Neural crest cell (in vitro differentiated cells): ENCODE measurements at places on chromosomes 13 and 19. TPM values are rescaled to one million over a fixed set of nuclear protein-coding genes. Genes with fewer than 3 reads are reported as not detected.

- H3K4me1 ChIP-seq: no peaks in the 10 kb centered on the region
- H3K4me3 ChIP-seq: no peak overlapping the region
- peaks cover 5% of the 10 kb centered on the region for H3K27me3 ChIP-seq
- DNase-seq: no peak
- no peaks in the 10 kb centered on the region for H3K36me3 ChIP-seq
These were observed 334.0 kb downstream of the LIG4 start for GRCh38 chr13:107881362-107881761.

GRCh38 chr13:85436029-85436428 lies 363.2 kb downstream of the SLITRK6 start:
- no peaks in the 10 kb centered on the region for H3K36me3 ChIP-seq
- H3K27me3 ChIP-seq: no peaks in the 10 kb centered on the region
- H3K4me1 ChIP-seq: no peaks in the 10 kb centered on the region
- H3K27ac ChIP-seq: no peak overlapping the region

- H3K27ac ChIP-seq: no peak overlapping the region
- H3K4me1 ChIP-seq: no peaks in the 10 kb centered on the region
- H3K4me3 ChIP-seq: no peak overlapping the region
- H3K27me3 ChIP-seq: no peaks in the 10 kb centered on the region
- H3K36me3 ChIP-seq: peaks cover 6% of the 10 kb centered on the region
These were observed 94.7 kb downstream of the ZDHHC20 start for GRCh38 chr13:21364357-21364756.

DNA sequence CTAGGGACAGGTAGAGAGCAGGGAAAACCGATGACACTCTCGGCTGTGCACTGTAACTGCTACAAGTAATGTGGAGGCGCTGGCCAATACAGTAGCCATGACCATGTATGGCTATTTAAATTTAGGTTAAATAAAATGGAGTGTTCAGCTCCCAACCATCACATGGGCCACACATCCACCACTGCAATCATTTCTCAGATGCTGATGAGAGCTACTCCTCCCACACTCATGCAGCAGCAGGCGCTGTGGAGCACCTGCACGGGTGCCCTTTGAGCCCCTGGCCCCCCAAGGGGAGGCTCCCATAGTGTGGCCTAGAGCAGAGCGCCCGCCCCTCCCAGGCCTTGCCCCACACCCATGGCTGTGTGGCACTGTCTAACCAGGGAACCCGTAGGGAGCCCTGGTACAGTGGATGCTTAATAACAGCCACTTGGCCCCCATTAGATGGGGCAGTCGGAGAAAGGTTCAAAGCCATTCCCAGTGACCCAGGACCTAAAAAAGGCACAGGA lies 6.0 kb downstream of the ACP4 start:
- H3K27me3 ChIP-seq: peaks cover 27% of the 10 kb centered on the region
- peaks cover 11% of the 10 kb centered on the region for H3K36me3 ChIP-seq
- peaks cover 19% of the 10 kb centered on the region for H3K4me1 ChIP-seq
- peak overlapping the region; percentile 81 for H3K4me3 ChIP-seq
- DNase-seq: no peak

The SERP2 gene
- 10.3 and 14.0 TPM in 2 replicates for total RNA-seq

GRCh38 chr19:11479090-11479897 lies 1.6 kb downstream of the ELAVL3 start:
- H3K4me3 ChIP-seq: peak overlapping the region; percentile 89
- H3K27me3 ChIP-seq: peaks cover 47% of the 10 kb centered on the region
- H3K27ac ChIP-seq: peak overlapping the region; percentile 75
- H3K4me1 ChIP-seq: peaks cover 12% of the 10 kb centered on the region
- DNase-seq: peak; percentile 76

- no peaks in the 10 kb centered on the region for H3K36me3 ChIP-seq
- H3K4me3 ChIP-seq: no peak overlapping the region
- DNase-seq: no peak
These were observed 3.6 kb upstream of the NFILZ start for GRCh38 chr19:8626842-8627241.

GRCh38 chr19:39335168-39335548 lies 685 bp downstream of the GMFG start:
- no peak for DNase-seq
- no peak overlapping the region for H3K27ac ChIP-seq
- H3K4me3 ChIP-seq: no peak overlapping the region

The DACH1 gene
- total RNA-seq: 23.7 and 24.6 TPM in 2 replicates

The METTL21C gene
- total RNA-seq: not detected in 2 replicates

- H3K36me3 ChIP-seq: no peaks in the 10 kb centered on the region
- H3K4me1 ChIP-seq: peaks cover 12% of the 10 kb centered on the region
- DNase-seq: no peak
- no peak overlapping the region for H3K27ac ChIP-seq
- H3K4me3 ChIP-seq: no peak overlapping the region
- H3K27me3 ChIP-seq: no peaks in the 10 kb centered on the region
These were observed 518.2 kb upstream of the HTR2A start for GRCh38 chr13:47415048-47415447.

The PKN1 gene
- total RNA-seq: 118 and 126 TPM in 2 replicates

GRCh38 chr19:20244356-20244755 lies 77.3 kb downstream of the ZNF486 start:
- no peaks in the 10 kb centered on the region for H3K27me3 ChIP-seq
- H3K36me3 ChIP-seq: no peaks in the 10 kb centered on the region
- no peak overlapping the region for H3K4me3 ChIP-seq
- H3K27ac ChIP-seq: no peak overlapping the region
